ENCODE measurements at places on chromosomes 4 and X.
A peak's percentile ranks its signal among the peaks of the same experiment; 100 is the strongest.

DNA sequence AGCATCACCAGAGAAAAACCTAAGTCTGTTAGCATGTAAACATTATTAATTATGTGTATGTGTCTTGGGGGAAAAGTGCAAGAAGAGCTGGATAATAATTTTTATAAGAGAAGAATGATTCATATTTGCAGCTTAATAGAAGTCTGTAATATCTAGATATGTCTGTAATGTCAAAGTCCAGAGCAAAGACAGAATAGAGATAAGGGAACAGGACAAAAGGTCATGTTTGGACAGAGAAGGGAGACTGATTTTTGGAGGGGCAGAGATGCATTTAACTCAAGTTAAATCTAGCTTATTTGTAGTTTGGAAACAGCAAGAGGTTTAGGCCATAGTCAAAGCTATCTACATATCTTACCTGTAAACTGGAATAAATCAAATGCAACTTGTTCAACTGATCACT is 61.2 kb downstream of the MAGED1 start:
- no peak for DNase-seq

DNA sequence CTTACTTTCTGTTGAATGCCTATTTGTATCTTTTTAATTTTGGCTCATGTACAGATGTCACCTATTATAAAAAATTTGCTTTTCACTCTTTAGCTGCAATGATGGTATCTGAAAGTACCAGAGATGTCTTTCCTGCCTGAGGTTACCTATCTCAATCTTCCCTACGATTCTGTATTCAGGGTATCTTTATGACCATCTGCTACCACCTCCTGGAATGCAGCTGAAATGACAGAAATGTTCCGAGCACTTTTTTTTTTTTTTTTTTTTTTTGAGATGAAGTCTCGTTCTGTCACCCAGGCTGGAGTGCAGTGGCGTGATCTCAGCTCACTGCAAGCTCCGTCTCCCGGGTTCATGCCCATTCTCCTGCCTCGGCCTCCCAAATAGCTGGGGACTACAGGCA is 136.4 kb downstream of the REPS2 start:
- DNase-seq = no peak

GRCh38 chr4:138113819-138114400 is 128.2 kb downstream of the SLC7A11 start:
- no peak for DNase-seq

- no peak for DNase-seq
Observed at GRCh38 chr4:184810720-184811119, 15.0 kb downstream of the ACSL1 start.

DNA sequence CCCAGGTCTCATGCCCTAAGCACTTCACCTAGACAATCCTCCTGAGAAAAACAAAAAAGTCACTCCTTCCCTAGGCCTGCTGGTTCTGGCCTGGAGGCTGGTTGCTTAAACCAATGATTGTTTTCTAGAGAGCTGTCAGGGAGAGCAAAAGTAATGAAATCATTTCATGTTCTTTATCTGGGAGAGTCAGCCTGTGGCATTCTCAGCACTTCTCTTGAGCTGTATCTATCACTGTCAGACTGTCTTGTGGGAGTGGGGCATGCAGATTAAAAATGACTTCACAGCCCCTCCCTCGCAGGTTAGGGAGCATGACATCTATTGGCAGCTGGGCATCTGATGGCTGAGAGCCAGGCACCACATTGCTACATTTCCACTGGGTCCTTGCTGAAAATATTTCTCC is 20.4 kb upstream of the TMEM154 start:
- no peak for DNase-seq

- DNase-seq = no peak
Observed at GRCh38 chrX:12013211-12013618, 125.1 kb upstream of the FRMPD4 start.

- DNase-seq = no peak
Observed at GRCh38 chr4:26386386-26386785, 65.6 kb downstream of the RBPJ start.

- no peak for DNase-seq
Observed at GRCh38 chr4:55926610-55927009, 22.1 kb upstream of the CEP135 start.

DNA sequence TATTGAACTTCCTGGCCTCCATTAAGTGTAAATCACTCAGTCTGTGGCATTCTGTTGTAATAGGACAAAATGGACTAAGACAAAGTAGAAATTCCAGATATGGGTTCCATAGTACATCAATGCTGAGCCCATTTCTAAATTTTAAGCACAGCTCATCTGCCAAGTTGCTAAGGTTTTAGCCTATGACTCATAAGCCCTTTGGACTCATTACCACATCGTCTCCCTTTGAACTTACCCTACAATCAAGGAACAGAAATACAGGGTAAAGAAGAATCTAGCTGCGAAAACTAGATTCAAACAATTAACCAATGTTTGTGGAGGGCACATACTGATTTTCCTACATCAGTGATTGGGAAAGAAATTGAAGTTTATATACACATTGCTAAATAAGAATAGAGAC is 31.8 kb downstream of the NAA11 start:
- DNase-seq = no peak

DNA sequence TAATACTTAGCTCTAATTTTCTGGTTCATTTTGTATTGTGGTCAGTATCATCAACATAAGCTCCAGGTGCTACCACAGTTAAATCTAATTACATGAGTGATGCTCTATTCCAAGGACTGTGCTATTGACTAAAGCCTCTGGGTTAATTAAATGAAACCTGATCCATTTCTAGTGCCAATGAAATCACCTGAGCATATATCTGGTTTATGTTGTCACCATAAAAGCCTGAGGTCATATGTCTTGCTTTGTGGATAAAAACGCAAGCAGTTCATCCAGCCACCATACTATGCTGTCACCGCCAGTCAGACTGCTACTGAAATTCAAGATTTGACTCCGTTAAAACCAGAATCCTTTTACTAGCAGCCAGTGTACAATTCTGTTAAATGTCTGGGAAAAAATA is 64.2 kb upstream of the ZNF518B start:
- DNase-seq = no peak

- no peak for DNase-seq
Observed at GRCh38 chrX:132791714-132792113, 166.7 kb downstream of the HS6ST2 start.

DNA sequence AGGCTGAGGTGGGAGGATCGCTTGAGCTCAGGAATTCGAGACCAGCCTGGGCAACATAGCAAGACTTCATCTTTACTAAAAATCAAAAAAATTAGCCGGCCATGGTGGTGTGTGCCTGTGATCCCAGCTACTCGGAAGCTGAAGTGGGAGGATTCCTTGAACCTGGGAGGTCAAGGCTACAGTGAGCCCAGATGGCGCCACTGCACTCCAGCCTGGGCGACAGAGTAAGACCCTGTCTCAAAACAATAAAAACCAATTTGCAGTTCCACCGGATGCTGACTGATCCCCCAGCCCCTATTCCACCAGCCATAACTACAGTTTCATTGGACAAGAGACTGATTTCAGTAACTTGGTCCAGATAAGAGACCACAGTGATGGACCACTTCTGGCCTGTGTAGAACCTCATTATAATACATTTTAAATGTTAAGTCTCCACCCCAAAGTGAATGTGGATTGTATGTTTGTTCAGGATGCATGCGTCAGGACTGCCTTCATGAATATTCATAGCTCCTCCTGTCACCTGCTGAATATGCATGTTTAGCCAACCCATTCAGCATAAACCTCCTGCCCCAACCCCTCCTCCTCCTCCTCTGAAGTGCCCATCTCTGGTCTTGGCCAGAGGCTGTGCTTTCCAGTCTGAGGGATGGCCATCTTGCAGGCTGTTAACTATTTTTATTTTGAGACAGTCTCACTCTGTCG is 2.3 kb upstream of the SLBP start:
- no peak for DNase-seq

- DNase-seq = no peak
Observed at GRCh38 chrX:68571610-68572311, 72.9 kb downstream of the YIPF6 start.

- no peak for DNase-seq
Observed at GRCh38 chr4:106063009-106063408, 167.7 kb downstream of the NPNT start.

DNA sequence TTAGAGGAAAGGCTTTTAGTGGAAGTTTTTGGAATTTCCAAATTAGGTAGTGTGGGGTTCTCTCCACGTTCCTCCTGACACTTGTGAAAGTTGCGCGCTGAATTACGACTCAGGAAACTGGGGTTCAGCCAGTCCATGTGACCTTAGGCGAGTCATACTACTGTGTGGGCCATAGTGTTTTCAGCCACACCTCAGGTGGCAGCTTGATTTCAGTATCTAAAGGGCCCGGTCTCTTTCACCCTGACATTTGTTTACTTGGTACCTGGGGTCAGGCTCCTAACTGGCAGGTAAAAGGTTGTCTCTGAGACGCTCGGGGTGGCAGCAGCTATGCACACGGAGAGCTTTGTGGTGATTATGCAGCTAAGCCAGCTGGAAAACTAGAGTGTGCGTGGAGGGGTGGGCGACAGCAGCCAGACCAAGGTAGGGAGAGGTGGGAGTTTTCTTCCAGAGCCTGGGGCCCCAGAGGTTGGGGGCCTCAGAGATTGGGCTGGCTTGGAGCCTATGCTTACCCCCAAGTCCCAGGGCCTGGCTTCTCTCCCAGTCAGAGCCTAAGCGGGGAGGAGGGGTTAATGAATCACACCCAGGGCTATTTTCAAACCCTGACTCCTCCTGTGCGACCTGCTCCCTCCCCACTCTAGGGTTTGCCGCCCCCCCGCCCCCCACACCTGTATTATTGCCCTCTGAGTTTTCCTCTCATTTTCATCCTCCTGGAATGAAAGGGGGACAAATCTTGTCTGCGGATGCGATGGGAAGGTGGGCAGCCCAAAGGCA is 47.2 kb downstream of the STARD8 start:
- no peak for DNase-seq

GRCh38 chrX:63613531-63614028 is 171.4 kb downstream of the ARHGEF9 start:
- no peak for DNase-seq

DNA sequence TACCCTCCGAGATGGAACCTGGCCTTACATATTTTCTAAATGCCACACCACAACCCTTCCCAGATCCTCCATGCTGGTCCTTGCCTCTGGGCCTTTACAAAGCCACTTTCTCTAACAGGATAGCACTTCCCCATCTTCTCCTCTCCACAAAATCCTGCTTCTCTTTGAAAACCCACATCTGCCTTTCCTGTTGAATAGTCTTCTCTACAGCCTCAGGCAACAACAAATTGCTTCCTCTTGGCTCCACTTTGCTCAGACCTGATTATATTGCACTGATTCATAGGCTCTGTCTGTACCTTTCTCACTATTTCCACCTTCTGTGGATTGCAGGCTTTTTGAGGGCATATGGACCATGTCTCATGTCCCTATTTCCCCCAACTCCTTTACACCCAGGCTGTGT is 203.7 kb upstream of the MBNL3 start:
- DNase-seq = no peak

DNA sequence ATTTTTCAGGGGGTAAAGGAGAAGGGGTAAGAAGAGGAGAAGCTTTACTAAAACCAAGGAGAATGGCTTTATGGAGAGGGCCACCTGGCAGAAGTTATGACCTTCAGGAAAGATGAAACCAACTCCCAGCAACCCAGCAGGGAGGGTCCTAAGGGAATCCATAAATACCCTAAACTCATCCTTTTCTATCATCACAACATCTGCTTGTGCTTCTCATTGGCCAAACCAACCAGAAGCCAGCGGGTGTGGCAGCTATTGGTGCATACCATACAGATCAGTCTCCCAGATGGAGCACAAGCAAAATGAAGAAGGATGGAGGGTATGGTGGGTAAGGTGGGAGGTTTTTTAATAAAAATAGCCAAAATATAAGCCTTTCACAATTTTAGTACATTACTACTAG is 58.5 kb upstream of the ARSJ start:
- DNase-seq = no peak

DNA sequence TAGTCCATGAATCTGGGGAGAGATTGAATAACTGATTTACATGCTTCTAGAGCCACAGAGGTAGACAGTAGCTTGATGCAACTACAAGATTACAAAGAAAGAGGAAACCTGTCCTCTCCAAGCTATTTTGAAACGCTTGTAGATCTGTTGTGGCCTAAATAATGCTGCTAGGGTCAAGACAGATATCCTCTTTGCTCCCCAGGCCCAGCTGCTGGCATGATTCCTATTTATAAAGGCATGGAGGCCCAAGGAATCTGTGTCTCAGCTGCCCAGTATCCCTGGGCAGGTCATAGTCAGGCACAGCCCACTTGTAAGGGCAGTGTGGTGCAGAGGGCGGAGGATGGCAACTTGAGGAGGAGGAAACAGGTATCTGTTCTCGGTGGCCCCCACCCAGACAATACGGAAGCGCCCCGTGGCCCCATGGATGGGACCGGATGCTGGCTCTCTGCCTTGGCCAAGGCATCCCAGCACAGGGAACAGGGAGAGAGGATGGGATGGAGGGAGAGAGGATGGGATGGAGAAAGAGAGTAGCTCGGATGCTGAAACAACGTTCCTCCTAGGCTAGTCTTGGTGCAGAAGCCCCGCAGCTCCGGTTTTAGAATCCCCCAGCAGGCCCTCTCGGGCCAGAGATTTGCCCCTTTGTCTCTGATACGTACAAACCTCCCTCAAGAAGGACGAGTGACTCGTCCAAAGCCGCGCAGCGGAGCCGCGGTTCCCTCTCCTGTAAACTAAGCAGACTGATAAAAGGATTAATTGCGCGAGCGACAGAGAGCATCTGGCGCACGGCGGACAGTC is 767 bp upstream of the SMIM20 start:
- DNase-seq = peak; percentile 16

DNA sequence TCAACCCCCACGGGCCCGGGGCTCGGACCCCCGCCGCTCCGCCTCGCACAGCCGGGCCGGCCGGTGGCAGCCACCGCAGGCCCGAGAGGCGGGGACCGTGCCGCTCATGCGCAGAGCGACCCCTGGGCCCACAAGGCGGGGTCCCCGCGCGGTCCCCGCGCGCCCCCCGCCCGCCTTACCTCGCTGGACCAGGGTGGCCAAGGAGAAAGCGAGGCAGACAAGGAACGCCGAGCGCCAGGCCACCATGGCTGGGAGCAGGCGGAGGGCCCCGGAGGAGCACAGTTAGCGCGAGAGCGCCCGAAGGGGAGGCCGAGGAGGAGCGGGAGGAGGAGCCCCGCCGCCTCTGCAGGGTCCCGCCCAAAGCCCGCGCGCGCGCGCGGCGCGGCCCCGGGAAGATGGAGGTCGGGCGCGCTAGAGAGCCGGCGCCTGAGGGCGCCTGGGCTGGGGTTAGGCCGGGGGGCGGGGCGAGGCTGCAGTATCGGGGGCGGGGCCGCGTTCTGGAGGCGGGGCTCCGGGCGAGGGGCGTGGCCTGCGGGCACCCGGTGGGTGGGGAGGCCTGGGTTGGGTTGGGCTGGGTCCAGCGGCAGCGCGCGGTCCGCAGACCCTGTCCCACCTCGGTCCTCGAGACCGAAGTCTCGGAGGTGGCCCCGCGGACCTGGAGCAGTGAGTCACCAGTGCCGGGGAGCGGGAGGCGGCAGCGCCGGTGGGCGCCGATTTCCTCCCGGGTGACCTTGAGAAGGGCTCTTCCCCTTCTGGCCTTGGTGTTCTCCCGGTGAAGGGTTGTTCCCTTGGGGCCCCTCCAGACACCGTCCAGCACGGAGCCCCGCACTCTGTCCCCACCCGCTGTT is at the start of gene CD99L2:
Gene CD99L2, minus strand, starts transcription at position 326 of the 848 bp plus-strand sequence. Its CDS starts 80 bp downstream, at position 246.
- DNase-seq = peak; percentile 87
